Astrocyte of the cerebellum (primary cell): ENCODE measurements at places on chromosomes 5 and 9.
A peak's percentile ranks its signal among the peaks of the same experiment; 100 is the strongest.

DNA sequence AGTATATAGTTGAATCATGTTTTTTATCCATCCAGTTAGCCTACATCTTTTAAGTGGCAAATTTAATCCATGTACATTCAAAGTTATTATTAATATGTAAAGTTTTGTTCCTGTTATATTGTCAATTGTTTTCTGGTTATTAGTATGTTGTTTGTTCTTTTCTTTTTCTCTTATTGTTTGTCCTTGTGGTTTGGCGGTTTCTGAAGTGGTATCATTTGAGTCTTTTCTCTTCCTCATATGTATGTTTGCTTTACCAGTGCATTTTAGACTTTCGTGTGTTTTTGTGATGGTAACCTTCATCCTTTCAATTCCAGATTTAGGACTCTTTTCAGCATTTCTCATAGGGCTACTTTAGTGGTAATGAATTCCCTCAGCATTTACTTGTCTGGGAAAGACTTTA, 130.4 kb upstream of the RFX3 start:
- no peak for DNase-seq

GRCh38 chr5:122741681-122742080, 33.2 kb upstream of the SNX2 start:
- no peak for DNase-seq

- peak; percentile 65 for DNase-seq
These were observed 180.8 kb downstream of the GOLPH3 start for GRCh38 chr5:31993165-31993961.

- no peak for DNase-seq
These were observed 55.8 kb downstream of the JAK2 start for GRCh38 chr9:5040730-5041389.

DNA sequence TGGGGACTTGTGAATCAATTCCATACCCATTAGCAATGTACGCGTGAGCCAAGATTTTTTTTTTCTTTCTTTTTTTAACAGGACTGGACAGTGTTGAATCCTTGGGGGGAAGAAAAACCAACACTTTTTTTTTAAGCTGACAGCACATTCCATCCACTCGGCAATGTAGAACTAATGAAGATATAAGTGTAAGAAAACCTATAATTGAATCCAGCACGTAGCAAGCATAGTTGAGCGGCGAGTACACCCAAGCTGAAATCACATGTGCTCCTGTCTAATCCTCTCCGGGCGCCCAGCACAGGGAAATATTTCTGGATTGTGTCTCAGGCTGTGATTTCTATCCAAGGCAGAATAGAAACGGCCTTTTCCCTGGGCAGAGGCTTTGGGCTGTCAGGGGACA, 118.2 kb downstream of the BOD1 start:
- peak; percentile 87 for DNase-seq

- DNase-seq = no peak
These were observed 73.6 kb downstream of the MAST4 start for GRCh38 chr5:66669862-66670195.

GRCh38 chr5:141507387-141508091, 18.7 kb downstream of the PCDHGC5 start:
- DNase-seq = peak; percentile 76

DNA sequence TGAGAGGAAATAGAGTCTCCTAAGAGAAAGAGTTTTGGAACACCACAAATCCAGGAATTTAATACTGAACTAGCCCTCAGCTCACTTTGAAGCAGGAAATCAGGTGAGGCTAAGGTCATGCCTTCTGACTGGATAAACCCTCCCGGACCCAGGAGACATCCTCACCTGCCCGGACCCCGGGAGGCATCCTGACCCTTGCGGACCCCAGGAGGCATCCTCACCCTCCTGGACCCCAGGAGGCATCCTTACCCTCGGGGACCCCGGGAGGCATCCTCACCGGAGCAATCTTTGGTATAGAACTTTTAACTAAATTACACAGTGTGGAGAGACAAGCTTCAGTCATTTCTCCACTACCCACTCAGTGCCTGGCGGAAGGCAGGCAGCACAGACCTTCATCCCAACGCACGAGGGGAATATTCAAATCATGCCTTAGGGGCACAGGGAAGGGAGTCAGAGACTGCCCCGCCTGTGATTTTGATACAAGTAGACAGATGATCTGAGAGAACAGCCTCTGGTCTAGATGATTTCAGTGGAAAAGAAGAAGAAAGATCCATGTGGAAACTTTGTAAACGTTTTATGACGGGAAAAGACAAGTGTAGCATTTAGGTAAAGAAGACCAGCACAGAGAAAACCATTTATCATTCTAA, 21.3 kb downstream of the STXBP1 start:
- DNase-seq = no peak

- no peak for DNase-seq
These were observed 28.6 kb upstream of the IL7R start for GRCh38 chr5:35828082-35828598.

DNA sequence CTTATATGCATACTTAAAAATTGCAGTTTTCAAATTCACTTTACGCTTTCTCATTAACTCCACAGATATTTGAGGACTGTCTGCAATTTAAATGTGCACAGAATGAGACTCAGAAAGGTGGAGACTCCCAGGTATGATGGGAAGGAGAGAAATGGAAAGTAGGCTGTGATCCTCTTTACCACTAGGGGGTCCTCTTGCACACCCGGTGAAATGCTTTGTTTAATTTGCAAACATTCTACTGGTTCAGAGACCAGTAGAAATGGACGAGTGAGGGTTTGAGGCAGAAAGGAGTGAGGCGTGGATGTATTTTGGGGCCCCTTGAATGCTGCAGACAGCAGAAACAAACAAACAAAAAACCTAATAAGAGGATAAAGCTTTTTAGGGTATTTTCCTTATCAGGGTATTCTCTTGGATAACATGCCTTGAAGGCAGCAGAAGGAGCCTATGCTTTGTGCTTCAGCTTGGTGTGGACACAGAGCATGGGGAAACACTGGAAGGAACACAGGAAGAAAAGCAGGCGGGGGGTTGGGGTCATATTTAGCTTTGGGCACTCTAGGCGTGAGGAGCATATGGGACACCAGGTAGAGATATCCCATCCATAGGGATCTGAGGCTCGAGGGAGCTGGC, 410.1 kb downstream of the DMRT2 start:
- no peak for DNase-seq

DNA sequence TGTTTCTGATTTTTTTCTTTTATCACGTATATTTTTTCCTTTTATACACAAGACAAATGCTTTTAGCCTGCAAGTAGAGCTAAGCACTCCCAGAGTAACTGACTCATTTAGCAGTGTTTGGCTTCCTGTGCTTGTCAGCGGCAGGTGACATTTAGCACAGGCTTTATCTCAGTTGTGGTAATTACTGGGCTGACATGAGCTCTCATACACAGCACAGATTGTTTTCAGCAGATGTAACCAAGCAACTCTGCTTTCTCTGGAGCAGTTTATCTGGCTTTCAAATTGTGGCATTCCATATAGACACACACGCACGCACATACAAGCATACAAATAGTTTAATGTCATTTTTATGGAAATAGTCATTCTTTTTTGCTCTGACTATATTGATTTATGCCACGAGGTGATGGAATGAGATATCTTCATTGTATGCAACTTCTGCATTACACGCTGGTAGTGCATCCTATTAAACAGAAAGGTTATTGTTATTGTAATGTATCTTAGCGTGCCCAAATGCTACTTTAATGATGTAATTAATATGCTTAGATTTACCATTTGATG, 379.0 kb upstream of the GRAMD2B start:
- DNase-seq = peak; percentile 40

DNA sequence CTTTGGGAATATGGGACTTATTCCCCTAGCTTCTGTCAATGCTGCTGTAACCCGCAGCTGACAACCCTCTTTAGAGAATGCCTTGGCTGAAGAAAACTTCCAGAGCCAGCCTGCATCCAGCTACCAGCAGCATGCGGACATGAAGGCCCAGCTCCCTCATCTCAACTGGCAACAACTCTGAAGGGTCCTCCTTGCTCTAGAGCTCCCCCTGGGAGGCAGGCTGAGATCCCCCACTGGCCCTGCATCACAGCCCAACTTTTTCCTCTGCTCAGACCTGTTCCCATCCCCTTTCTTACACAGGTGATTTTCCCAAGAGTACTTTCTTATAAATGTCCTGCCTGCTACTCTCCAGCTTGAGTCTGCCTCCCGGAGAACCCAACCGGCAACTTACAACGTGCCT, 18.7 kb upstream of the WNT8A start:
- no peak for DNase-seq

GRCh38 chr5:150227606-150228273, 37.9 kb downstream of the SLC6A7 start:
- DNase-seq = no peak

- peak; percentile 85 for DNase-seq
These were observed at the start of gene DAB2 for GRCh38 chr5:39424736-39425637. TSS of gene DAB2 (minus strand) at chr5:39424980. CDS start at chr5:39394320, 30,660 bp downstream.

- no peak for DNase-seq
These were observed 164.4 kb downstream of the SMARCA2 start for GRCh38 chr9:2179567-2179966.

- DNase-seq = no peak
These were observed 1.0 kb downstream of the URM1 start for GRCh38 chr9:128372188-128372641.

GRCh38 chr9:24434183-24434582, 111.5 kb downstream of the IZUMO3 start:
- DNase-seq = no peak

DNA sequence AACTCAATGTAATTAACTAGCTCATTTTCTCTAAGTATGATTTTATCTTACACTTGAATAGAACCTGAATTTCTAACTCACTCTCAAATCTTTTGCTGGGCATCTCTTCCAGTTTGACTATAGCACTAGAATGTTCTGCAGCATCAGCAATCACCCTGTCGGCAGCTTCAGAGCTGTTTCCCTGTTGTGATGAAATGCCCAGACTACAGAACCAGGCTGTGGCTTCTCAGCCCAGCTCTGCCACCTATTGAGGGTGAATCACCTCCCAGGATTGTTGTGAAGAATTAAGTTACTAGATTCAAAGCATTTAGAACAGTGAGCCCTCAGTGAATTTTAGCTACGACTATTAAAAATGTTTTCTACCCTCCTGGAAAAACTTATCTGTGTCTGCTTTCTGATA, 90.4 kb upstream of the ANKRD55 start:
- peak; percentile 31 for DNase-seq

DNA sequence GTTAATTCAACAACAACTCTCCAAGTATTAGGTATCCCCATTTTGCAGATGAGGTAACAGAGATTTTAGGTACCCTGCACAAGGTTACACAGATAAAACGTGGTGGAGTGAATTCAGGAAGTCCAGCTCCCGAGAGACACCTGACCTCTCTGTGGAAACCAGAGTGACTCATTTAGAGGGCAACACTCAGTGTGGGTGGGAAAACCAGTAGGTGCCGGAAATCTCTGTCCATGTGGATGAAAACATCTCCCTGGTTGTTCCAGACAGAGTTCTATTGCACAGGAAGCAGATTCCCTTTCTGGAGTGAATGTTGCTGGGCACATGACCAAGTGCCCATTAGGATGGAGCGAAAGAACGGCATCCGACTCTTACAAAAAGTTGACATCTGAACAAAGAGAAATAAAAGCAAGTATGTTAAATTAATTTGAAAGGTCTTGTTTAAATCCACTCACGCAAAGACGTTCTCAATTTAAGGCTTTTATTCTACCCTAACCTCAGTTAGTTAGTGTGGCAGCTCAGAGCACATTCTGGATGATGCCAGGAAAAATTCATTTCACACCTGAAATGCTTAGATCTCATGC, 391.9 kb upstream of the WWC1 start:
- peak; percentile 43 for DNase-seq

- DNase-seq = no peak
These were observed 1406.5 kb upstream of the ACO1 start for GRCh38 chr9:30977965-30978364.

DNA sequence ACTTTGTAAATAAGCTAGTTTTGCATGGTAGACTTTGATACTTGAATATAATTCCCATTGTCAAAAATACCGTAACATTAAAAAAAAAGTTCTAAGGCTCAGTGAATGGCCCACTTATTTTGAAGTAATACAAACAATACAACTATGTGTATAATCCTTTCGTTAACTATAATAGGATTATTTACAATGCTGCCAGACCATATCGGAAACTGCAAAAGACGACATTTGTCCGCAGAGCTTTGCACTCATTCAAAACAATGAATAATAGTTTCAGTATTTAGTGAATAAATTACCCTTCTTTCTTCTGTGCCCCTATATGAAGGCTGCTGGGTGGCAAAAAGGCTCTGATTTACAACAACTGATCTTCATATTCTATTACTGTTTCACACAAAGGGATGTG, 121.8 kb downstream of the DROSHA start:
- no peak for DNase-seq

DNA sequence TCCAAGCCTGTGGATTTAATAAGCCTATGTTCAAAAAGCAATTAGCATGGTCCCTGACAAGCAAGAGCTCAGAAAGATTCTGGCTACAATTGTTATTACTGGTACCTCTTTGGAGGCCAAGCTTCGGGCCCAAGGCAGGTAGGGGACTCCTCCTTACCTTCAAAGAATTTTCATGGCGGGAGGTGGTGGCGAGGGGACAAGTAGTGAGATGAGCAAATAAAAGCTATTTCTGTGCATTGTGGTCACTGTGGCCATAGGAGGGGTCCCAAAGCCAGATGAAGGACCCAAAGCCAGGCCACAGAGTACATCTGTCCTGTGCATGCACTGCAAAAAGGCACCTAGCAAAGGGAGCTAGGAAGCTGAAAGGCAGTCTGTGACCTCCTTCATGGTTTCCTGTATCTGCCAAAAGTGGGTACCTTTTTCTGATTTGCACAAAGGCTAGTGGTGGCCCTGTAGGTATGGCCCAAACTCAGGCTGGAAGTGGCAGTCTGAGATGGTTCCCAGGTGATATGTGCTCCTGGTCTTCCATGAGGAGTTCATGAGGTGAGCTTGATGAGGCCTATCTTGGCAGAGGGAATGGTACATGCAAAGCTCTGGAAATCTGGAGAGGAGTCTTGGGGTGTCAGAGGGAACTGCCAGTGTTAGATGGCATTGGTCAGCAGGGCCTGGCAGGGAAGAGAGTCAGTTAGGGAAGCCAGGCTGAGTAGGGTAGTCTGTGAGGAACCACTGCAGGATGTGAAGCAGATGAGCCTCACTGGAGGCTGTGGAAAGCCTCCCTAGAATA, 3.3 kb upstream of the CXXC5 start:
- DNase-seq = no peak

DNA sequence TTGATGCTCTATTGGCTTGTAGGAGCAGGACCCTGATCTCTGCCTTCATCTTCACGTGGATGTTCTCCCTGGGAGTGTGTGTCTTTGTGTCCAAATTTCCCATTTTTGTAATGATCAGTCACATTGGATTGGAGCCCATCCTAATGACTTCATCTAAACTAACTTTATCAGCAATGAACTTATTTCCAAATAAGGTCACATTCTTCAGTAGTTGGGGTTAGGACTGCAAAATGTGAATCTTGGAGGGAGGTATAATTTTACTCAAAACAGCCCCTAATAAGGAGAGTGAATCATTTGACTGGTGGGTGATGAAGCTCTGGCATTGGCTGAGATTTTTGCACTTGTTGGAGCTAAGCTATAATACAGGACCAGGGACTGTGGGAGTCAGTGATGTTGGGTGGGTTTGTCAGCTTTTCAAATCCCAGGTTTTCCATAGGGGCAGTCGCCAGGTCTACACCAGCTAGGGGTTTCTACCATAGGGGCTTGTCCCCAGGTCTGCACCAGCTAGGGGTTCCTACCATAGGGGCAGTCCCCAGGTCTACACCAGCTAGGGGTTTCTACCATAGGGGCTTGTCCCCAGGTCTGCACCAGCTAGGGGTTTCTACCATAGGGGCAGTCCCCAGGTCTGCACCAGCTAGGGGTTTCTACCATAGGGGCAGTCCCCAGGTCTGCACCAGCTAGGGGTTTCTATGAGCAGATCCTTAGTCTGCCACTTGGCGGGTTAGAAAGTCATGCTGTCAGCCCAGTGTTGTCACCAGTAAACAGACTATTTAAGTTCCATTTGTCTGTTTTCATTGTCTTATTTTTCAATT, 382.6 kb upstream of the DAP start:
- no peak for DNase-seq

- peak; percentile 16 for DNase-seq
These were observed 606.5 kb upstream of the ADAMTS16 start for GRCh38 chr5:4533457-4534105.
